ENCODE measurements at places on chromosomes 6 and 20.

DNA sequence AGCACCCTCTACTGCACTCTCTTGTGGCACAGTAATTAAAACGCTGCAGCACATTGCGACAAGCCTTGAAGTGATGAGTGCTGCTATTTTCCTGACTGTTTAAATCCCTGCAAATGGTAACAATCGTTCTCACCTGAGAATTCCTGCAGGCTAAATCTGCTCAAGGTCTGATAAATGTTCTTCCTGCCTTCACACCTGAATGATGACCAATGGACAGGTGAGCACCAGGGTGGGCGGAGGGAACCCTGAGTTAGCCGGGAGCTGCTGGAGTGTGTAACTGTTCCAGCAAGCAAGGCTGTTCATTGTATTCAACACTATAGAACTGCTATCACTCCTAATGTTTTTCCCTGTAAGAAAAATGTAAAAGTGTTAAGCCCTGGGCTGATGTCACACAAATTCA is 4.0 kb downstream of the DACT2 start:
- DNase-seq = no peak

- no peak for DNase-seq
Observed at GRCh38 chr6:72275888-72276287, 346.0 kb upstream of the KCNQ5 start.

DNA sequence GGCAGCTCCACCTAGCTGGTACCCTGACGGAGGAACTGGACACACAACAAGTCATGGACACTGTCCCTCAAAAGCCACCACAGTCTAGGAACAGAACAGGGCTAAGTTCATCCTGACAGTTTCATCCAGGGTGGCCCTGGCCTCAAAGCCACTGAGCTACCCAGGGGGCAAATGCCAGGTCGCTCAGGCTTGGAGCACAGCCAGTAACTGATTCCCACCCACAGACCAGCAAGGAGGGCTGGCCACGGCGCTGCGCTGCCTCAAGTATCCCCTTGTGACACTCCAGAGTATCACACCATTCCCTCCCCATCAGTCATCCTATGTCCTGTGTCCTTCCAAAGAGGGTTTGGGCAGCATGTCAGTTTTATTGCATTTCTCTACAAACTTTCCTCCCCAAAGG is 72.2 kb downstream of the GINS1 start:
- DNase-seq = no peak

DNA sequence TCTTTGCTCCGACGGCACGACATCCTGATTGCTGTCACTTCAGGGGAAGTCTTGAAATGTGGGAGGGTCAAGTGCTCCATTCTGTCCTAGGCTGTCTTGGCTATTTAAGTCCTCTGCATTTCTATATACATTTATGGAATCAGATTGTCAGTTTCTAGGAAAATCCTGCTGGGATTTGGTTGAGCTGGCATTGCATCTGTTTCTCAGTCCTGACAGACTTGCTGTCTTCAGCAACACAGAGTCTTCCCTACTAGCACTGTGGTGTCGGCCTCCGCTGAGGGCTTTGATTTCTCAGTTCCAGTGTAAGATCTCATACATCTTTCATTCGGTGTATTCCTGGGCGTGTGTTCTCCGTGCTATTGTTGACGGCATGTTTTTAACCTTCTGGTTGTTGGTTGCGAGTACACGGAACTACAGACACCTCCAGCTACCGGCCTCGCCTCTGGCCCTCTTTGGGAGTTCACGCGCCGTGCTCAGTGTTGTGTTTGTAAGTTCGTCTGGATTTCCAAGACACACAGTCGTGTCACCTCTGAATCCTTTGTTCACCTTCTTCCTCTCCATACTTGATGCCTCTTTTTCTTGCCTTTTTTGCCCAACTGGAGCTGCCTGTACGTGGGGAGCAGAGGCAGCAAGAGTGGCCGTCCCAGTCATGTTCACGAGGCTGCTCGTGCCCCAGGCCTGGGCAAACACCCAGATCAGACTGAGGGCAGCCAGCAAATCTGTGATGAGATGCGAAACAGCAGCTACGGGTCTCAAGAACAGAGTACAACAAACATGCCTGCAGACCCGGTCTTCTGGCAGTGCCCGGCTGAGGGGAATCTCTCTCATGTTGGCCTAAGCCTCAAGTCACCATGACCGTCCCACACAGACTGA is 92.8 kb downstream of the TAF4 start:
- DNase-seq = peak; percentile 42

DNA sequence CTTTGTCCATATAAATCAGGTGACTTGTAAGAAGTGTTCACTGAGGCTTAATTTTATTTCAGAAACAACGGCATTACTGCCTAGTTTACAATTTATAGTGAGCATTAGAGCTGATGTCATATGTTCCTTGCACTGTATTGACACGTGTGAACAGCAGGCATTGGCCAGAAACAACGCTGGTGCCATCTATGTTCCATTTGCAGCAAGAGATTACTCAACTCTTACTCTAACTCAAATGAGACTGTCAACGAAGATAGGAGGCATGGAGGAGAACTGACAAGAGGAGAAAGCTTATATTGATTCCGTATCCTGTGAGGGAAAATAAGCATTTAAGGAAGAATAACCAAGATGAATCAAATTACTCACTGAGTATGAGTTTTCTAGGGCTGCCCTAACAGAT is 48.4 kb downstream of the MTFR2 start:
- DNase-seq = no peak

Data from sciatic nerve (tissue), 2 donors.